CD4-positive, CD25-positive, alpha-beta regulatory T cell (primary cell): ENCODE measurements at places on chromosomes 16 and 17.

DNA sequence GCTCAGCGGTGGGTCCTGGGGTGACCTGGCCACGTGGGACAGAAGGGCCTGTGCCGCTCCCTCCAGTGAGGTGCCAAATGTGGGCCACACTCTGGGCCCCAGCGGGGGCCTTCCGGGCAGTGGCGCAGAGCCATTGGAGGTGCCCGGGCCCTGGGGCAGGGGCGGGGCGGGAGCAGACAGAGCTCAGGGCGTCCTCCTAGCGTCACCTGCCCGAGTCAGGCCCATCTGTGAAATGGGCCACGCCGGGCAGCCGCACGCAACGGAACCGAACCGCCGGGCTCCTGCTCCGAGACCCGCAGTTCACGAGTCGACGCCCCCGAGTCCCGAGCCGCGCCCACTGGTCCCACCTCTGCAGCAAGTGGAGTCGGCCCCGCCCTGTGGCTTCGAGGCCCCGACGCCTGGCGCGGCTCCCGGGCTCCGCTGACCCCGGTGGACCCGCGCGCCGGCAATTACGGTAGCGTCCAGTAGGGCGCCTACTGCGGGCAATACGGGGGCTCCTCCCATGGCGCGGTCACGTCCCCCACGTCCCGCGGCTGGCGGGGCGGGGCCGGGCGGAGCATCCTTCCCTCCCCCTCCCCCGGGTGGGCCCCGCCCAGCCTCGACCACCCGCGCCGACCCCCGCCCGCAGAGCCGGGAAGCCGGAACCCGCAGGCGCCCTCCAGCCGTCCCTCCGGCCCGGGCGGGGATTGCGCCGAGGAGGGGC, 1.9 kb downstream of the SLC16A3 start:
- peak; percentile 59 for DNase-seq

- no peak for DNase-seq
Measured at GRCh38 chr17:7380321-7380720, 568 bp upstream of the TNK1 start.

DNA sequence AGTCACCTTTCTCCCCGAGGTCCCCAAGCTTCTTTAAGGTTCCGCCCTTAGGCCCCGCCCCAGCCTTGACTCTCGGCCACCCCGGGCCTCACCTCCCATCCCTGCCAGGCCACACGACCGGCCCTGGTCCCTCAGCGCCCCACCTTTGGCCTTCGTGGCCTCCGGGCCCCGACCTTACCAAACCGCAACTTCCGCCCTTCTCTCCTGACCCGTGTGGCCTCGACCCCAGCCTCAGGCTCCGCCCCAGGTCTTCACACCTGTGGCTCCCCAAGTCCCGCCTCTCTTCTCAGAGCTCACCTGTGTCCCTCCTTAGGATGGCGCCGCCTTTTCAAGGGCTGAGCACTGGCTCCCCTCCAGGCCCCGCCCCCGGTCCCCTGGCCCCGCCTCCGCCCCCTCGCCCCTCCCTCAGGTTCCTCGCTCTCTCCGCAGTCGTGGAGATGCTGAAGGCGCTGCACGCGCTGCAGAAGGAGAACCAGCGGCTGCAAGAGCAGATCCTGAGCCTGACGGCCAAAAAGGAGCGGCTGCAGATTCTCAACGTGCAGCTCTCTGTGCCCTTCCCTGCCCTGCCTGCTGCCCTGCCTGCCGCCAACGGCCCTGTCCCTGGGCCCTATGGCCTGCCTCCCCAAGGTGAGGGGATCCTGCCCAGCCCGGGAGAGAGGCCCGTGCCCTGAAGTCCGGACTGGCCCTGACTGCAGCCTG, 10.0 kb upstream of the CISD3 start:
- DNase-seq = no peak

- DNase-seq = no peak
Measured at GRCh38 chr16:80009971-80010659, 409.6 kb upstream of the MAF start.

DNA sequence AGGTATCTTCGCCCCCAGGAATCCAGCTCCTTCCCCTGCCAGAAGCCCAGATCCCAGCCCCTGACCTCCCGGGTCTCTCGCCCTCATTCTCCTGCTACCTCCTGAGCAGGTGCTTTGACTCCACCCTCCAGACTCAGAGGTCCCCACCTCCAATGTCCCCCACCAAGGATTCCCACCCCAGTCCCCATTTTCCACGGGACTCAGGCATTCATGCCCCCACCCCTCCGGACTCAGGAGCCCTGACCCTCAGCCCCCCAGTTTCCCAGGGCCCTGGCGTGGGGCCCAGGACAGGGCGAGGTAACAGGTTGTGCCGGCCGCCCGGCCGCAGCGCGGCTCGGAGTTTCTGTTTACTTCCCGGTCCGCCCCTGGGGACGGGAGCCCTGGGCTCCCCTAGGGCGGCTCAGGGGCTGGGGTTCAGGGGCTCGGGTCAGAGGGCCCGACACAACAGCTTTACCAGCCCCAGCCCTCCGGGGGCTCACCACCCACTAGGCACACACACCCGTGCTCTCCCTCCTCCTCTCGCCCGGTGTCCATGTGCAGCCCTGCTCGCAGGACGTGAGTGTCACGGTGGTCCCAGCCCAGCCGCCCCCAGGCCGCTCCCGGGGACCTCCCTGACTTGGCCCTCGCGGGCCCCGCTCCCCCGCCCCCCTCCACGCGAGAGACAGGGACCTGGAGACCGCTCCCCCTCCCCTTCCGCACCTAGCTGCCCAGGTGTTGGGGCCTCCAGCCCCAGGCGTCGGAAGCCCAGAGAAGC, 595 bp downstream of the BICDL2 start:
- no peak for DNase-seq

DNA sequence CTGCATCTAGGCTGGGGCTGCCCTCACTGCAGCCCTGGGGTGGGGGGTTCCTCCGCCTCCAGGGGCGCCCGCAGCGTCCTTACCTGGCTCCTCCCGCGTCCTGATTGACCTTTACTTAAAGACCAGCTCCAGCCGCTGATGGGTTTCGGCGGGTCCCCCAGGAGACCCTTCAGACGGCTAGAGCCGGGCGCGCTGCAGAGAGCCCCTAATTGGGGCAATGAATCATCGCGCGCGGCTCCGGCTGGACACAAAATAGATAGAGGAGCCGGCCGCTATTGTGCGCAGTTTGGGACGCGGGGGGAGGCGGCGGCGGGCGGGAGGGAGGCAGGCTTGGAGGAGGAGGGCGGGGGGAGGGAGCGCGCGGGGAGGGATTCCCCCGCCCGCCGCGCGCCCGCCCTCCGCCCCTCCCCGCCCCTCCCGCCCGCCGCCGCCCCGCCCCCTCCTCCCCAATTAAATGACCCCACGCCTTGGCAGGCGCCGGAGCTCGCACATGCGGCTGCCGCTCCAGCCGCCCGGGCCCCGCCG, 56.5 kb upstream of the CIBAR2 start:
- DNase-seq = no peak
